COR-L47 (cell line): ENCODE measurements at places on chromosomes 7 and 10.

DNA sequence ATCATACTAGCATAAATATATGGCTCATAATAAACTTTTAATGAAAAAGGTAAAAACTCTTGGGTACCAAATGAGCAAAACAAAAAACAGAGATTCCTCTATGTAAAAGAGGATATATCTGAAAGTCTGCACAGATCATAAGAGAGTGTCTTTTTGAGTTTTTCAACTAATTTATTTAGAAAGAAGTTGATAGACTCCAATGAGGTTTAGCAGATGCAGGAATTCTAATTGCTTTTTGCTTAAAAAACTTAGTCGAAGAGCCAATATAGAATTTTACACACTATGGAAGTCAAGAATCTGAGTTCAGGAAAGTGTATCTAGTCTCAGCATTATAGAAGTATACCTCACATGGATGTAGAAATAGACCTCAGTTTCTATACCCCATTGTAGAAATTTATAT lies 3.4 kb upstream of the MLLT10 start:
- no peak for DNase-seq

DNA sequence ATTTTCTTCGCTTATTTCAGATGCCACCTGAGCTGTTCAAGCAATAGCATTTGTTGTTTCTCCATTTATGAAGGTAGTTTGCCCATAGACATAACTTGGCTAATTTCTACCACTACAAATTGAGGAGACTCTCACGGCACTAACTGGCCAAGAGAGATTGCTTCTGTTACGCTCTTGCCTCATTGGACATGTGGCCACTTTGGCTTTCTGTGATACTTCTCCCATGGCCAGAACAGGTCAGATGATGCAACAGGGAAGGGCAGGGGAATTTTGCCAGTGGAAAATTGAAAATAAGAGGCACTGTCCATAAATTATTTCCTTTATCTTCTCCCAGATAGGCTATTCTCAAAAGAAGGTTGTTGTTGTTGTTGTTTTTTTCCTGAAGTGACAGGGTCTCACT lies 1633.3 kb upstream of the LRRTM3 start:
- DNase-seq = no peak

DNA sequence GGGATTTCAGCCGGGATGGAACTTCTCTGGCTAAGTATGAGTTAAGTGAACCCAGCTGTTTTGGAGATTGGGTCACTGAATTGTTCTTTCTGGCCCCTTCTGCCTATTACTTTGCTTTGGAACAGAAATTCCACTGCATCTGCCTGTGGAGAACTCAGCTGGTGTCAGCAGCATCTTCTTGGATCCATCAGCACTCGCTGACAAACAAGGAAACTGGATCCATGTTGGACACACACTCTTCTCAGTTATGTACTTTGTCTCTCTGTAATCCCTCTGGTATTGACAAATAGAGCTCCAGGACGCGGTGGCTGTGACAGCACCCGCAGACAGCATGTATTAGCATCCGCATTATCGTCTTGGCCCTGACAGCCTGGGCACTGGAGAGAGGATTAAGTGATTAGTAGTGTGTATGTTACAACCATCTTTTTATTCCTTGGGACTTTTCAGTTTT lies 73.0 kb upstream of the BMPER start:
- DNase-seq = no peak

DNA sequence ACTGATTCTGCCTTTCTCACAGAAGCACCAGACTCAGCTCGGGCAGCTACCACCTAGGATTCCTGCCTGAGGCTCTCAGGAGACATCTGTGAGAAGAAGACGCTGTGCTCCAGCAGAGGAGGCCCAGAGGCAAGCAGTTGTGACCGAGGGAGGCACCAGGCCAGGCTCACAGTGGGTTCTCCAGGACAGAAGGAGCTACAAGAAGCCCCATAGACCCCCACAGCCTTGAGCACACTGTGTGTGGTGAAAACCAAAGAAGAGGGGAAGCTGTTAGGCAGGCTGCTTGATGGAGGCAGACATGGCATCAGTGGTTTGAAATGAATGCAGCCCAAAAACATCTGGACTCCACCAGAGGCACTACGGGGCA lies 198.8 kb downstream of the GRID1 start:
- DNase-seq = no peak

DNA sequence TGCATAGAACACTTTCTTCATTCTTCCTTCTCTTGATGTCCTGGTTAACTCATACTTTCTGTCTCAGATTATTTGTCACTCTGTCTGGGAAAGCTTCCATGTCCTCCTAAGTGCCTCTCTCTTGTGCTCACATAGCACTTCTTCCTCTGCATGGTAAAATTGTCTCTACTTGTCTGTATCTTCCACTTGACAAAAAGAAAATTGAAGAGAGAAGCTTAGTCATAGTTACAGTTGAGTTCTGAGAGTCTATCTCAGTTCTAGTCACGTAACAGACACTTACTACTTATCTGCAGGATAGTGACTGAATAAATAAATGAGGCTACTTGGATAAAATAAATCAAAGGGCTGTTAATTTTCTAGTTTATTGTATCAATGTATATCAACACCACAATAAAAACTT lies 458.1 kb downstream of the HTR7 start:
- DNase-seq = no peak

DNA sequence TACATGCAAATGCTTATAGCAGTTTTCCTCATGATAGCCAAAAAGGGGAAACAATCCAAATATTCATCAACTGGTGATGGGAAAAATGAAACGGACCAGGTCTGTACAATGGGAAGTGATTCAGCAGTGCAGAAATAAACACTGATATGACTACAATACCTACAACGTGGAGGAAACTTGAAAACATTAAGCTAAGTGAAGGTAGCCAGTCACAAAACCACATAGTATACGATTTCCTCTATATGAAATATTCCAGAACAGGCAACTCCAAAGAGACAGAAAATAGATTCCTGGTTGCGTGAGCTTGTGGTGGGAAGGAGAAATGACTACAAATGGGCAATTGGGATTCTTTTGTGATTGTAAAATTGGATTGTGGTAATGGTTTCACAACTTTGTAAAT lies 263.1 kb upstream of the PITRM1 start:
- no peak for DNase-seq

GRCh38 chr7:148982654-148983199 lies 45.6 kb downstream of the PDIA4 start:
- DNase-seq = no peak

GRCh38 chr10:46517541-46517940 lies 38.9 kb downstream of the GPRIN2 start:
- DNase-seq = no peak

DNA sequence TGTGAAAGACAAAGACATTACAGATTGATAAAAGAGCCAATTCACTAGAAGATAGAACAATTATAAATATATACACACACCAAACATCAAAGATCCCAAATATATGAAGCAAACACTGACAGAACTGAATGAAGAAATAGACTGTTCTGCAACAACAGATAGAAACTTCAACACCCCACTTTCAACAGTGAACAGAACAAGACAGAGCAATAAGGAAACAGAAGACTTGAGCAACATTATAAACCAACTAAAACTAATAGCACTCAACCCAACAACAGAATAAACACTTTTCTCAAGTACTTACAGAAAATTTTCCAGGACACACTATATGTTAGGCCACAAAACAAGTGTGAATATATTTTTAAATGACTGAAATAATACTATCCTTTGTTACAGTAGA lies 10.9 kb downstream of the CDCA7L start:
- DNase-seq = no peak

GRCh38 chr10:93015722-93016121 lies 44.9 kb upstream of the CYP26C1 start:
- DNase-seq = no peak

- no peak for DNase-seq
These were observed 14.9 kb upstream of the LGI1 start for GRCh38 chr10:93742633-93743349.

GRCh38 chr10:84343831-84344230 lies 15.4 kb downstream of the CCSER2 start:
- no peak for DNase-seq

DNA sequence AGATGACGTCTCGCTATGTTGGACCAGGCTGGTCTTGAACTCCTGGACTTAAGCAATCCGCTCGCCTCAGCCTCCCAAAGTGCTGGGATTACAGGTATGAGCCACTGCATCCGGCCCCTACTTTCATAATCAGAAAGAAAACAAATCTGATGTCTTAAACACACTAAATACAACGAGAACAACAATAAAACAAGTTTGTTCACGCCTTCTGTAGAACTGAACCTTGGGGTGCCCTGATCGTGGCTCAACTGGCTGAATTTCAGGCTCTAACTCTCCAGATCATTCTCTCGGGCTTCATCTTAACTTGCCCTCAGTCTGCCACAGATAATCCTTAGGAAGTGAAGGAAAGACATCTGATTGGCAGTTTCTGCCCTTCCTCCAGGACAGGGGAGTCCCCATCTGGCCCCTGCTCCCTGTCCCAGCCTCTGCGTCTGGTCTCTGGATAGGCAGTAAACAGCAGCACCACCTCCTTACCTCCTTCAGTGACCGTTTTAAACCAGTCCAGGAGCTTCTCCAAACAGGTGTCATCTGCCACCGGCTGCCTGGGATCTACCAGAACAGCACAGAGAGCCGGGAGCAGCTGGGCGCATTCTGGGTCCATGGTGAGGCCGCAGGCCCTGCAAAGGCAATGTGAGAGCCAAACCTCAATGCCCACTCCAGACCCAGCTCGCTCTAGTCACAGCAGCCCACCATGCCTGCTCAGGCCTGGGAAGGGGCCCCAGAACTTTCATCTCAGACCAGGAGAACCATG lies 1.3 kb downstream of the BRAT1 start:
- DNase-seq = no peak
